ENCODE measurements at places on chromosomes 5 and 9. TPM values are rescaled to one million over a fixed set of nuclear protein-coding genes. Genes with fewer than 3 reads are reported as not detected.

Gene ARRDC3
- 31.9 TPM for total RNA-seq

Gene CDC37L1
- 11.7 TPM for total RNA-seq

Gene PHF24
- not detected for total RNA-seq

Gene SH3TC2
- total RNA-seq = not detected

Gene KLHL3
- total RNA-seq = 3.0 TPM

Gene KCNIP1
- not detected for total RNA-seq

Gene DMRTA1
- total RNA-seq = not detected

Gene ADAMTS12
- not detected for total RNA-seq

Gene CCL28
- 4.8 TPM for total RNA-seq

Gene PCDHGA5
- total RNA-seq = 0.36 TPM

Gene SMIM32
- total RNA-seq = not detected

Gene SHC3
- not detected for total RNA-seq

Gene PCDHGC5
- 0.17 TPM for total RNA-seq

Gene ANKRD34B
- total RNA-seq = not detected

Gene PCDHB9
- total RNA-seq = not detected

Gene ZNF474
- total RNA-seq = not detected

Gene FRRS1L
- total RNA-seq = not detected
